ENCODE measurements at places on chromosomes 1 and 21. TPM values are rescaled to one million over a fixed set of nuclear protein-coding genes. Genes with fewer than 3 reads are reported as not detected.

The AADACL3 gene
- total RNA-seq, result not detected

The TBX19 gene
- 1.3 TPM for total RNA-seq

GRCh38 chr1:63679076-63679475 is 85.9 kb downstream of the PGM1 start:
- no peak for DNase-seq

DNA sequence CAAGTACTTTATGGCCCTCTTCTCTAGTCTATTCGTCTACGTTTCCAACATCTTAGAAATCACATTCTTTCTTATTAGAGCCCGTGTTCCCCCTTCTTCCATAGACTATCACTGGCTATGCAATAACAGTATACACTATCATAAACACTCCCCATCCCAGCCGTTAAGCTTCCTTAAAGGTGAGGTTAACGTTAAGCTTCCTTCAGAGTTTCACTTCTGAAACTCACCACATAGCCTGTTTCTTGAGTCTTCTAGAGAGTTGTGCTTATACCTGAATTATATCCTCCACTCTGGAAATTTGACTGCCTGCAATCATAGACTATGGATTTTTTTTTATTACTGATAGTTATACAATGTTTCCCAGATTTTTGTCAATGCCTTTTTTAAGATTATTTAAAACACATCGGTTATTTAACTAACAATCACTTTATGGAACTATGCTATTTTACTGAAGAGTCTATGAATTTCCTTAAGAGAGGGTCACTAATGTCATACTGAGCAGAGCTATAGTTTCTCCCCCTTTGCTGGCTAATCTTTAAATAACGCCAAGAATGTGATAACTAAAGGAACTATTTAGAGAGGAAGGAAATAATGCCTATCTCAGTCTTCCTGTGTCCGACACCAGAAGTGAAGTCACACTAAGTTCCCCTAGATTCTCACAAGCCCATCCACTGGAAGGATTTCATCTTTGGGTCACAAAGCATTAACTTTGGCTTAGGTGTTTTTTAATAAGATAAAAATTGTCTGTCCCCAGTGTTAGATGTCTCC is 16.8 kb downstream of the FCER1A start:
- DNase-seq, result no peak

DNA sequence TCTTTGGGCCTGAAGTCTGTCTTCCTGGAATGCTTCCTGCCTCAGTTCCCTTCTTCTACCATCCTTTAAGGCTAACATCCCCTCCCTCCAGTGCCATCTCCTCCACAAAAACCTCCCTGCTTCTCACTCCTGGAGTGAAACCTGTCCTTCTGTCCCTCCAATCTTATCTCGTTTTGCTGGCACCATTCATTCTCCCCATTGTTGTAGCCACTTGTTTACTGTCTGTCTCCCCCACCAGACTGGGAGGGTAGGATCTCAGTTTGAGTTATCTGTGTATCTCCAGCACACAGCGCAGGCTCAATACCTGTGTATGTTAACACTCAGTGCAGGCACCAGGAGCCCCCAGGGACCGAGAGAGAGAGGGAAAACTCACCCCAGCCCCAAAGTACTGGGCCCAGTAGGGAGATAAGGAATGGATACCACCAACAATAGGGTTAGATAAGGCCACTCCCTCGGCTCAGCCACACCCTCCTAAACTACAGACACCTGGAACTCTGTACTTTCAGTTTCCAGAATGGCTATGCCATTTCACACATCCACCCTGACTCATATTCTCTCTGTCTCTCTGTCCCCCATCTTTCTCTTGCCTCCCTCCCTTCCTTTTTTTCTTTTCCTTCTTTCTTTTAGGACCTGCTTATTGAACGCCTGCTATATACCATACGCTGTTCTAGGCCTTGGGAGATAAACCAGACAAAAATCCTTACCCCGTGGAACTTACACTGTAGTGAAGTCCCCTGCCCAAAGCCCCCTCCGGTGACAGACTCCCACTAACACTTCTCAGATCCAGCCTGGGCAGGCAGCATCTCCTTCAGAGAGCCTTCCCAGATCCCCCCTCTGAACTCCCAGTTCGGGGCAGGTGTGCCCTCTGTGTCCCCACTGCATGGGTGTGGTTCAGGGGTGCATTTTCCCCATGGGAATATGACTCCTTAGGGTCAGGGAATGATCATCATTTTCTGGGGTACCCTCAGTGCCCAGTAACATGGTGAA is 3.3 kb upstream of the SSBP3 start:
- DNase-seq, result no peak

All from neural progenitor cell (in vitro differentiated cells).